ENCODE measurements at places on chromosomes 4 and X.

DNA sequence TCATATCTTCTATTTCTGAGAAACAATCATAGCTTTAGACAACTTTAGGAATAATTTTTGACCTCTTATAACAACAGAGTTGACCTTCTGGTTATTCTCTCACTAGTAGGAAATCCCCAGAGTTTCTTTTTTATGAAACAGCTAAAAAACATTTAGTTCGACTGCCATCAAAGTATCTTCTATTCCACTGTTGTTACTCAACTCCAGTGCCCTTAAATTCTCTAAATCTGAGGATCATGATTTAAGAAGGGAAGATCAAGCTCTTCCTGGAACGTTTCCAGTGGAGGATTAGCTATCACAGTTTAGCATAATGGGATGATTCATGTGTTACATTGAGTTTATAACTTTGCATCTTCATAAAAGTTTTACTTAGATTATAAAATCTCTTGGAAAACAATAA lies 134.9 kb upstream of the VEGFC start:
- no peak for DNase-seq

DNA sequence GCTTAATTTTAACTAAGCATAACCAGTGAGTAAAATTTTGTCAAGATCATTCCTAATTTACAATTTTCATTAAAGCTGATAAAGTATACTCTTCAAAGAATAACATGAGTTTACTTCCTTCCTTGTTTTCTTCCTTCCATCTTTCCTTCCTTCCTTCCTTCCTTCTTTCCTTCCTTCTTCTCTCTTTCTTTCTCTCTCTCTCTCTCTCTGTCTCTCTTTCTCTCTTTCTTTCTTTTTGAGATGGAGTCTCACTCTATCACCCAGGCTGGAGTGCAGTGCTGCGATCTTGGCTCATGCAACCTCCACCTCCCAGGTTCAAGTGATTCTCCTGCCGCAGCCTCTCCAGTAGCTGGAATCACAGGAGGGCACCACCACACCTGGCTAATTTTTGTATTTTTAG lies 42.7 kb upstream of the PTPN13 start:
- no peak for DNase-seq

- DNase-seq: no peak
Measured at GRCh38 chrX:43657671-43658070, 1.6 kb downstream of the MAOA start.

GRCh38 chr4:31139767-31140166 lies 419.6 kb downstream of the PCDH7 start:
- DNase-seq: no peak

GRCh38 chr4:37425857-37426256 lies 181.3 kb downstream of the NWD2 start:
- DNase-seq: no peak

DNA sequence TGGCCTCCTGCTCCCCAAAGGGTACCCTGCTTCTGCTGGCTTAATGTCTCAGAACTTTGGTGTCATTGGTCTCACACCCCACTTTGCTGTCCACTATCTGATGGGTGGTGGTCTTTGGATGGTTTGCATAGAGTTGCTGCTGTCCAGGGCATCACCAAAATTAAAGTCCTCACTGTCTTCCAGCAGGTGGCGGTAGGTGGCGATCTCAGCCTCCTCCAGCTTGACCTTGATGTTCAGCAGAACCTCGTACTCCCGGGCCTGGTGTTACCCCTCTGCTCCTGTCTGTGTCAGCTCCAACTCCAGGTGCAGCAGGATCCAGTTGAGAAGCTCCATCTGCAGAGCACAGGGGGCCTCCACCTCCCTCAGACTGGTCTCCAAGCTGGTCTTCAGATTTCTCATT lies 1169.5 kb upstream of the PABPC4L start:
- no peak for DNase-seq

- DNase-seq: no peak
Measured at GRCh38 chrX:153640045-153640686, 6.8 kb upstream of the DUSP9 start.

DNA sequence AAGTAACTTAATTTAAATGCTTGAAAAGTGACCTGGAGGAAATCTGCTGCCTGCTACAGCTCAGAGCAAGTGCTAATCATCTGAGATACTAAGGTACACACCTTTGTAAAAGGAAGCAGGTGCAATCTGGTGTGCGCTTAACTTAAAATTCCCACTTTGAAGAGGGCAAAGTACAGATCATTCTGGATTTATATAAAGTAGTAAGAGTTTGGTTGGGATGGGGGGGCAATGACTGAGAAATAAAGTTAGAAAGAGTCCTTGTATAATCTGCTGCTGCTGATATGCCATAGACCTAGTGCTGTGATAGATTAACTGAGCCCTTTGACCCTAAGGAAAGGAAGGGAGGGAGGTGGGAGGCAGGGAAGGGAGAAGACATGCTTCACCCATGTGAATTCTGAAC lies 141.0 kb downstream of the MTNR1A start:
- no peak for DNase-seq

DNA sequence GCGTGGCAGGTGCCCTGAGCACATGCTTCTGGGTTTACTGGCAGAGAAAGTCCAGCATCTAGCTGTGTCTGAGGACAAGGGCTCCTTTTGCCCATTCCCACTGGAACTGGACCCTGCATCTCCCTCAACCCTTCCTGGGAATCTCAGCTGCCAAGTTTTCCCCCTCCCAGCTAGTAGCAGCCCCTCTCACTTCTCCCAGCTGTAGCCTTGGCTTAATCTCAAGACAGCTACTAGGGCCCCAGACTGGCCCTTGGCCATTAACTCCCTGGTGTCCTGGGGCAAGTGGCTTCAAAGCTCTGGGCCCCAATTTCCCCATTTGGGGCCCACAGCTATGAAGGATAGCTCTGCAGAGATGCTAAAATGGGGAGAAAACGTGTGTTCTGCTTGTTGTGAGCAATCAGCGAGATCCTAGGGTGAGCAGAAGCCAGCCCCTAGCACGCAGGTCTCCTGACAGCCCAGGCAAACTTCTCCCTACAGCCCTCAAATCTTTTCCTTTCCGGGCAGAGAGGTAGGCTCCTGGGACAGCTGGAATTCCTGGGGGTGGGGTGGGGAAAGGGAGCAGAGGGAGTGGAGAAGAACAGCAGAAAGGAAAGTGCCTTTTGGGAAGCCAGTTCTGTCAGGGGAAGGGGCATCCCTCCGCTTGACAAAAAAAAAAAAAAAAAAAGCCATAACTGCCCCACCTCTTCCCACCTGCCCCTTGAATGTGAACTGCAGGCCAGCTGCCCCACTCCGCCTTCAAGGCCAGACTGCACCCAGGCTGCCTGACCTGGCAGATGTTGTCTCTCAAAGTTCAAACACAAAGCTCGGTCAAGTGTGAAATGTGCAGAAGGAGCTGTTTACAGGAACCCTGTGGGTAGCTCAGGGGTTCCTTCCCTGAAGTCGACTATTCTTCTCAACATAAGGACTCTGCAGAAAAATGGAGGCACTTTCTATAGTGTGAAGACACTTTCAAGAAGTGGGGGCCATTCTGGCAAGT lies 16.6 kb downstream of the FGD1 start:
- DNase-seq: no peak

DNA sequence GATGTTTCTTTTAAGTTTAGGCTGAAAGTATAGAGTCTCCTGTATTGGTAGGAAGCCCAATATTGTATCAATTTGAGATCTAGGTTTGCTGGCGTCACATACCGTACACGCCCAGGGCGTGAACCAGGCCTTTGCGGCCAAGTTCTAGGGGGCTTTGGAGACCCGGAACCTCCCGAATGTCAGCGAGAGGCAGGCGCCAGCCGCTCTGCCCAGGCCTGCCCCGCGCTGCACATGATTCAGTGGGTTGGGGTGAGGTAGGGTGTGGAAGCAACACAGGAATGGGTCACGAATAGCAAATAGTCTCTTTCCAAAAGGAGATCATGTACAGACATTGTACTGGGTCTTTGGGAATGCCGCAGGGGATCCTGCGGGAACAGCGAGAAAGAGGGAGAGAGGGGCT lies 195.7 kb upstream of the FAT1 start:
- DNase-seq: no peak

DNA sequence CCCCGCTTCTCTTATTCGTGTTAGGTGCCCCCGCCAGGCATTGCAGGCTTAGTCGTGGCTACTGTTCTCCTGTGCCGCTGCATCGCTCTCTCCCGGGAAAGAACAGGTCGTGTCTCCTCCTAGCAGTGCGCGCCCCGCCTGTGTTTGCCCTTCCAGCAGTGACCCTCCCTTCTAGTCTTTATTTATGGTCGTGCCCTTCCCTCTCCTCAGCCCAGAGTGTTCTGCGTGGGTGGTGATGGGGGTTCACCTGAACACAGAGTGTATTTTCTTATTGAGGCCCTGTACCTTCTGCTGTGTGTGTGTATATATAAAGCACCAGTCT lies 15.2 kb downstream of the USP11 start:
- DNase-seq: no peak

DNA sequence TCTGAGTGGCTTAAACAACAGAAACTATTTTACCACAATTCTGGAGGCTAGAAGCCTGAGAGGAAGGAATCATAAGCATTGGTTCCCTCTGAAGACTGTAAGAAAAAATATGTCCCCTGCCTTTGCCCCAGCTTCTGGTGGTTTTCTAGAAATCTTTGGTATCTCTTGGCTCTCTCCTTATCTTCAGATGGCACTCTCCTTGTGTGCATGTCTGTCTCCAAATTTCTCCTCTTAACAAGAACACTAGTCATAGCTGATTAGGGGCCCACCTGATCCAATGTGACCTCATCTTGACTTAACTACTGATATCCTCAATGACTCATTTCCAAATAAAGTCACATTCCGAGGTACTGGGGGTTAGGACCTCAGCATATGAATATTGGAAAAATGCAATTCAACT lies 635.0 kb upstream of the NR3C2 start:
- no peak for DNase-seq
